NB4 (cell line): ENCODE measurements at places on chromosomes 7 and 10.

DNA sequence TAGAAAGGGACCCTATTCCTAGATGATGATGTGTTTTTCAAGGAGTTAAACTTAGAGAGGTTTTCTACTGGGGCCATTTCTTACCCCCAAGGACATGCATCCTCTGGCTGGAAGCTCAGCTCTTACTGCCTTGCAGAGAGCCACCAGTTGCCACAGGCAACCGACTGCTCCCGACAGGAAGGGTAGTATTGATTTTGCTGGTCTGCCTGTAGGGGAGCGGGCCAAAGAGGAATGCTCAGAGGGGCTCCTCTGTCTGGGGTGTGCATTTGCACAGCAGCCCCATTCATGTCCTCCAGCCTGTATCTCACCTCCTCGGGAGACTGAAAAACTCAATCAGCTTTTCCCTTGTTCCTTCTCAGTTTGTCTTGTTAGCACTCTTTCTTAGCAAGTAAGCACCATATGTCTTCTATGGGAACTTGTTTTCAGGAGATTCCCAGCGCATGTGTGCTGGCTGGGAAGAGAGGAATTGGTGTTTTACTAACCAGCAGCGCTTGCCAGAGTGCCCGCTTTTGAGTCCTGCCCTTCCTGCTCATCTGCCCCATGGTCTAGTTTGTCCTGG, 739.0 kb upstream of the GALNT17 start:
- no peak for DNase-seq

DNA sequence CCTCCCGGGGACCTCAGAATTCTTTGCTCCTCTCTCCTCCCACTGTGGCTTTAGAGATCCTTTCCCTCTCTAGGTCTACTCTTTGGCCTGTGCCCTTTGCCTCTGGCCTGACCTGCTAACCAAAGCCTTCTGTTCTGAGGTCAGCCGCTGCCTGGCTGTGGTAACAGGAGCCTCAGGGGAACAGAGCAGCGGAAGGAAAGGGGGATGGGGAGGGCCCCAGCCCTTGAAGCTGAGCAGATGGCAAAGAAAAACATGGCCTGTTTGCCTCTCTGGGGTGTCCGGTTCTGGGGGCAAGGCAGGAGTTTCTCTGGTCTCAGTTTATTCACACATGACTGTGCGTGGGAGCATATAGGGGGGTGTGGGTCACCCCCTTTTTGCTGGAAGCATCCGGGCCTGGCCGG, 28.2 kb downstream of the COL26A1 start:
- DNase-seq = peak; percentile 92

DNA sequence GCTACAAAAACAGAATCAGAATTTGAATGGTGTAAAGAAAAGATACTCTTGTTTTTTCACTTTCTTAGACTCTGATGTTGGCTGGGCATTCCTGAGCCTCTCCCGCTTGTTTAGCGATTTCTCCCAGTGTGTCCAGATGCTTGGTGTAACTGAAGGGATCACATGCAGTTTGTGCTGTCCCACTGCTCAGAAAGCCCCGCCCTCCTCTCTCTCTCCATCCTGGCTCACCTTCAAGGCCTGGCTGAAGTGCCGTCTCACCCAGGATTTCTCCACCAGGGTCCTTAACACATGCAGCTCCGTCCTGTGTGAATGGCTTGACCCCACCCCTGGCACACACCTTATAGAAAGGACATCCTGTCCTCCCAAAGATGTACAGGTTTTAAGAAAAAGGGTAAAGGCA, 437.1 kb downstream of the LRMDA start:
- no peak for DNase-seq

DNA sequence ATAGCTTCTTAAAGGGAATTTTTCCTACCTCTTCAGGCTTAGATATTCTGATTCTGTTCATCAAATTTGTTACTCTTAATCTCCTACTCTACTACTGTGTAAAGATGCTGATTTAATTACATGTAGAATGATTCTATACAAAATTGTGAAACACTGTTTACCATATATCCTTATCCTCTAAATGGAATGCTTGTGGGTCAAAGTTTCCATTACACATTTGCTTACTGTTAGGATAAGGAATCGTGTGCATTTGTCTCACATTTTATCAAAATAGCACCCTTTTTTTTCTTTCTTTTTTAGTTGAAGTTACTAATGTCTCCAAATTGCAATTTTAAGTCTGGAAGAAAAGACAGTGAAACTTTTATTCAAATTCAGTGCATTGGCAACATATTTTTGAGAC, 65.3 kb downstream of the TFEC start:
- no peak for DNase-seq

- no peak for DNase-seq
These were observed 41.0 kb upstream of the TMEM248 start for GRCh38 chr7:66880053-66880452.

DNA sequence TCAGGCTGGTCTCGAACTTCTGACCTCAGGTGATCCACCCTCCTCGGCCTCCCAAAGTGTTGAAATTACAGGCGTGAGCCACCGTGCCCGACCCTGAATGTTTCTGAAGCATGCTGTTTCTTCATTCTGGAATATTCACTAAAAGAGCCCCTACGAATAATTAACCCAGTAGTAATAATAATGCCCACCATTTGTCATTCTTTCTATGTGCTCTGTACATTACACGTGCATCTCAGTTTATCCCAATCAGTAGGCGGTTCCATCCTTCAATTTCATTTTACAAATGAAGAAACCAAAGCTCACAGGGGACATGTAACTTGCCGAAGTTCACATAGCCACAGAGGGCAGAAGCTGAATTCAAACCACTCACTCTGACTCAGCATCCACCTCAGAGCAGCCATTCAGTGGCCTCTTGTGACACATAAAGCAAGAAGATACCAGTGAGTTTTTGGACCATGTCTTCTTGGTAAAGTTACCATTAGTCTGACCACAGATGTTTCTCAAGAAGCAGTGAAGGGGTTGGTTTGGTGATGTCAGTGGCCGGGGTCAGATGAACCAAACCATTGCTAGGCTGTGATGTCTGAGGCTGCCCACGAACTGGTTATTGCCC, 71.9 kb upstream of the DUSP5 start:
- DNase-seq = peak; percentile 93

DNA sequence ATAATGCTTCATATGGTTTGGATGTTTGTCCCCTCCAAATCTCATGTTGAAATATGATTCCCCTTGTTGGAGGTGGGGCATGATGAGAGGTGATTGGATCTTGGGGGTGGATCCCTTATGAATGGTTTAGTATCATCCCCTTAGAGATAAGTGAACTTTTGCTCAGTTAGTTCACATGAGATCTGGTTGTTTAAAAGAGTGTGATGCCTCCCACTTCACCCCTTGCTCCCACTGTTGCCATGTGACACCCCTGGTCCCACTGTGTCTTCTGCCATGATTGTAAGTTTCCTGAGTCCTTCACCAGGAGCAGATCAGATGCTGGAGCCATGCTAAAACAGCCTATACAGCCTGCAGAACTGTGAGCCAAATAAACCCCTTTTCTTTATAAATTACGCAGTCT, 13.1 kb upstream of the AUTS2 start:
- DNase-seq = no peak

- no peak for DNase-seq
These were observed 18.5 kb upstream of the TTYH3 start for GRCh38 chr7:2613098-2613930.

DNA sequence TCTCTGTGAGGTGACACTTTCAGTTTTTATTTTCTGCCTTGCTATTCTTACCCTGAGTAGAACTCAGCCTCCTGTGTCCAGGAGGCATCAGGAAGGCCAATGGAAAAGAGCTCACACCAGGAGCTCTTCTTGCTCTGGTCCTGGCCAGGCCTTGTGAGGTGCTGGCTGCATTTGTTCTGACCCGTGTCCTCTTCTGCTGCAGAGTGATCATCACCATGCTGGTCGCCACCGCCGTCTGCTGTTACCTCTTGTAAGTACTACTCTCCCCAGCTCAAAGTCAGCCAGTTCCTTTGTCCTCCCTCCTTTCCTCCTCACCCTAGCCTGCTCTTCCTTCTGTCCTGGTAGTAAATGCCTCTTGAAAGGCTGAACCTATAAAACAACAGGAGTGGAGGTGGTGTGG, 1.6 kb downstream of the ATP6V0E2 start:
- no peak for DNase-seq

GRCh38 chr10:97119058-97119745, 66.6 kb downstream of the SLIT1 start:
- DNase-seq = no peak

DNA sequence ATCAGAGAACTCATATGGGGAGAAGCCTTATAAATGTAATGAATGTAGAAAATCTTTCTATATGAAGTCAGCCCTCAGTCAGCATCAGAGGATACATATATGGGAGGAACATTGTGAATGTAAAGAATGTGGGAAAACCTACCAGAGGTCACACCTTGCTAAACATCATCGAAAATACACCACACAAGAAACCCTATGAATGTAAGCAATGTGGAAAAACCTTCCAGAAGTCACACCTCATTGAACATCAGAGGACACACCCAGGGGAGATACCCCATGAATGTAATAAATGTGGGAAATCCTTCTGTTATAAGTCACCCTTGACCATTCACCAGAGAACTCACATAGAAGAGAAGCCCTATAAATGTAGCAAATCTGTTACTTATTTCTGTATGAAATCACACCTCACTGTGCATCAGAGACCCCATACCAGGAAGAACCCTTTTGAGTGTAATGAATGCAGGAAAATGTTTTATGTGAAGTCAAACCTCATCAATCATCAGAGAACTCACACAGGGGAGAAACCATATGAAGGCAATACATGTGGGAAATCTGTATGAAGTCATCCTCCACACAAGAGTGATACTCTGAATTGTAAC, 30.8 kb downstream of the ZNF12 start:
- no peak for DNase-seq

- DNase-seq = no peak
These were observed 218.3 kb downstream of the AHR start for GRCh38 chr7:17516771-17517170.

GRCh38 chr10:131575877-131576276, 264.4 kb upstream of the TCERG1L start:
- no peak for DNase-seq

GRCh38 chr10:71379118-71379766, 17.5 kb upstream of the CDH23 start:
- no peak for DNase-seq

DNA sequence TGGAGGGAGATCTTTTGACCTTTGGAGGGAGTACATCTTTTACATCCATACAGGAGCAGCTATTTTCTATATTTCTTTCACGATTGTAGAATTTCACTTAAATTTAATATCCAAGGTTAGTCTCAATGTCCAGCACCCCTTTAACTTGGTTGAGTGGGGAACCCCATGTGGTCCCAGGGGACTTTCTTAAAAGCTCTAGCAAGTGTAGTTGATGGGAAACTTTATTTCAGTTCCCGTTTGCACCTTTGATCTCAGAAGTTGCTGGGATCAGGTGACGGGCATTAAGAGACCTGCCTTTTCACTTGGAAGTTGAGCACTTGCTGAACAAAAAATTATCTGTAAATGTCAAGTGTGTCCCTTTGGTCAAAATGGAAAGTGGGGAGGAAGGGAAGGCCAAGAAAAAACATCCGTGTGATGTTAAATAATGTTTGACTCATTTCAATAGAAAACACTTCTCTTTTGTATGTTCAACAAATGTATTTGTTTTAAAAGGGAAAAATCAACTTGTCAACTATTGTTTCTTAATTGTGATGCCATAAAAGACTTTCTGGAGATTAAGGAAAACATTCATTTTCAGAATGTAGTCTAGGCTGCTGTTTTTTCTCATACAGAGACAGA, 370.1 kb upstream of the GALNT17 start:
- no peak for DNase-seq

- DNase-seq = no peak
These were observed 14.7 kb downstream of the MMRN2 start for GRCh38 chr10:86942441-86943315.

DNA sequence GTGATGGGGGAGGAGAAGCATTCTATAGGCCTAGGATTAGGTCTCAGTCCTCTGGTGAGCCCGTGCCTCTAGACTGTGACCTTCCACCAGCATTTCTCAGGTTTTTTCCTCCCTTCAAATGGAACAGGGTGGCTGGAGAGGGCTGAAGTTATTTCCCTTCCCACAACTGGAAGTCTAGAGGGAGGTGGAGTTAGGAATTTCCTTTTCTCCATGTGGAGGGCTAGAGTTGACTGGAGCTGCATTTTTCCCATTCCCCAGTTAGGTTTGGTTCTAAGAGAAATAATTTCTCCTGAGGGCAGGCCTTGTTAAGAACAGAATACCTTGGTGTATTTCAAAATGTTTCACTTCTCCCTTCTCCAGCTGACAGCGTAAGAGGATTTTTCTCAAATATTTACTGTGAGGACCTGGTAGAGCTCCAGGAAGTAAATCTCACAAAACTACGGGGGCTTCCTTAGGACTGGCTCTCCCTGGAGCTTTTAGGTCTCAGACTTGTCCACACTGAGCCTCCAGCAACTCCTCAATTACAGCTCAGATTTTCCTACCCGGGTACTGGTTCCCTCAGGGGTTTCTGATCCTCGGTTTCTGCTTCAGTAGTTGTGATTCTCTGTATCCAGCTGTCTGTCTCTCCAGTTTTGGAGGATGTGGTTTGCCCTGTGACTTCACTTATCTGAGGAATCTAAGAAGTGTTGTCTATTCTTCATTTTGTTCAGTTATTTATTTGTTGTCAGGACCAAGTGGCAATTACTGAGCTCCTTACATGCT, 6.0 kb upstream of the REEP3 start:
- DNase-seq = peak; percentile 66

- DNase-seq = peak; percentile 66
These were observed 130.8 kb downstream of the SORBS1 start for GRCh38 chr10:95430231-95430951.

DNA sequence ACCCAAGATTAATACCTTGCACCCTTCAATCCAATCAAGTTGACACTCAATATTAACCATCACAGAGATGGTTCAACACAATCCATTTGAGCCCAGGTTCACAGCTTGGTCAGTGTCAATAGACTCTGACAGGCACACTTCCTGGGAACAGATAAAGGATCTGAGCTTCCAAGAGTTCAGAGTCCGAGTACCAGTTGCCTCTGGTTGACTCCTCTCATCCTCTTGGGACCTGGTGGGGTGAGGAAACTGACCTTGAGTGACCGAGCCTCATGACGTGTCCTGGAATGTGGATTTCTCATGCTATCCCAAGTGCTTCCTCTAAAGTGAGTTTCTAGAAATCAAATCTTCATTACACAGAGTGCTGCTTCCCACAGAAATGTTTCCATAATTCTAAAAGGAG, 162.0 kb downstream of the CYP26A1 start:
- DNase-seq = no peak

DNA sequence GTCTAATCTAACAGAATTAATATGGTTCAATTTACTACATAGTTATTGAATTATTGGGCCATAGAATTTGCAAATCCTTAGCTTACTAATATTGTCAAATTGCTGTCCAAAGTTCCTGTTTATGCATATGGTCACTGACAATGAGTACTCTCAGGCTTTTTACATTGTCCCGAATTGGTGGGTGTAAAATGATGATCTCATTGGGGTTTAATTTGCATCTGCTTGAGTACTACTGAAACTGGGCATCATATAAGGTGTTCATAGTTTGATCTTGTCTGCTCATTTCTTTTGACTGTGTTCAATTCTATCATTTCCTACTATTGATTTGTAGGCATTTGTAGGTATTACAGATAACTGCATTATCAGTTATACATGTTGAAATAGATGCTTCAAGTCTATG, 12.7 kb downstream of the ABCA13 start:
- DNase-seq = no peak
